NCI-H510A treated with DMSO at 0.1 percent for 48 hours (cell line): ENCODE measurements at places on chromosomes 5 and 9.

GRCh38 chr5:61586096-61587084, 254.3 kb downstream of the ZSWIM6 start:
- no peak for DNase-seq

GRCh38 chr9:42388846-42389245, 205.4 kb downstream of the SPATA31A6 start:
- no peak for DNase-seq

GRCh38 chr9:4799775-4800174, 7.0 kb downstream of the RCL1 start:
- no peak for DNase-seq

- no peak for DNase-seq
Observed at GRCh38 chr9:137276473-137277328, 825 bp upstream of the TOR4A start.

DNA sequence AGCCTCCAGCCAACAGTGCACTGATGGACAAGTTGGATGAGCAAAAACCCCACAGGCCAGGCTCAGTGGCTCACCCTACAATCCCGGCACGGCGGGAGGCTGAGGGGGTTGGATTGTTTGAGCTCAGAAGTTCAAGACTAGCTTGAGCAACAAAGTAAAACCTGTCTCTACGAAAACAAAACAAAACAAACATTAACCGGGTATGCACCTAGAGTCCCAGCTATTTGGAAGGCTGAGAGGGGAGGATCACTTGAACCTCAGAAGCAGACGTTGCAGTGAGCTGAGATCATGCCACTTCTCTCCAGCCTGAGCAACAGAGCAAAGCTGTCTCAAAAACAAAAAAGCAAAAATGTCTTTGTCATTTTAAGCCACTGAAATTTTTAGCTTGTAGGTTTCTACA, 55.1 kb upstream of the DMRT1 start:
- DNase-seq = no peak

GRCh38 chr5:5584236-5584745, 161.8 kb downstream of the ICE1 start:
- DNase-seq = no peak

DNA sequence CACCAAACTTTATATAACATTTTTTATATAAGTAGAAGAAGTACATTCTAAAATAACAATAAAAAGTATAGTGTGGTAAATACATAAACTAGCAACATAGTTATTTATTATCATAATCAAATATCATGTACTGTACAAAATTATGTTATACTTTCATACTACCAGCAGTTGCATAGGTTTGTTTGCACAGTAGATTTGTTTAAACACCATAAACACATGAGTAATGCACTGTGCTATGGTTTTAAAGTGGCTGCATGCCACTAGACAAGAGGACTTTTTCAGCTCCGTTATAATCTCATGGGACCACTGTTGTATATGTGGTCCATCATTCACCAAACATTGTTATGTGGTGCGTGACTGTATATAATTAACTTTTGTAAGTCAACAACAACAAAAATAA, 137.6 kb downstream of the DRD1 start:
- peak; percentile 8 for DNase-seq

DNA sequence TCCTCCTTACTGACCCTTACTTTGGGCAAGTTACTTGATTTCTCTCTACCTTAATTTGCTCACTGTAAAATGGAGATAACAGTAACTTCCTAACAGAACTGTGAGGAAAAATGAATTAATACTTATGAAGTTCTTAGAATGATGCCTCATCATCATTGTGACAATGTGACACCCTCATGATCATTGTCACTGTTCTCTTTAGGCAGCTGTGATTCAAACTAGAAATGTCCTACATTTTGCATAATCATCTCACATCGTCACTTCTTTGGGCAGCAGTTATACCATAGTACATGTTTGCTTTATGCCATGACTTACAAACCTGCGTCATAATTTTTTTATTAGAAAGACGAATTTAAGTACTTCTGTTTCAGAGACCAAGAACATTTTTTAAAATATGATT, 9.7 kb downstream of the SLC30A5 start:
- DNase-seq = no peak

- DNase-seq = no peak
Observed at GRCh38 chr5:73394610-73395009, 54.0 kb downstream of the FOXD1 start.

DNA sequence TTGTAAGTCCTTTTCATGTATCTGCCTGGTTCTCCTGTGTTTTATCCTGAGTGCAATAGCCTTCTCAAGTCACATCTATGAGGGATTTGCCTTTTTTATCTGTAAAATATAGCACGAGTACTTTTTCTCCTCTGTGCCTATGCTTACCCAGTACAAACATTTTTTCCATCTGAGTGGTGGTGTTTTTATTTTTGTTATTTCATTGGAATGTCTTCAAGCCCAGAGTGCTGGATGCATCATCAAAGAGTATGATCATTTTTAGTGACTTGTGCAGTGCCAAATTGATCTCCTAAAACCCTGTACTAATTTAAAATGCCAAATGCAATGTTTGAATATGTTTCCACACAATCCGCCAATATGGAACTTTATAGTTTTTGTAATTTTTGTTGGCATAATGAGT, 86.1 kb downstream of the TLE4 start:
- DNase-seq = no peak

- DNase-seq = no peak
Observed at GRCh38 chr9:101254733-101255433, 129.9 kb downstream of the BAAT start.

GRCh38 chr5:138698713-138699112, 54.5 kb upstream of the CTNNA1 start:
- no peak for DNase-seq

GRCh38 chr9:106146066-106146840, 451.9 kb downstream of the TMEM38B start:
- DNase-seq = no peak

- no peak for DNase-seq
Observed at GRCh38 chr5:102231693-102232619, 64.1 kb downstream of the SLCO4C1 start.

- no peak for DNase-seq
Observed at GRCh38 chr5:139481122-139481533, 1.4 kb downstream of the STING1 start.

- no peak for DNase-seq
Observed at GRCh38 chr5:33049842-33050241, 338.7 kb downstream of the NPR3 start.

DNA sequence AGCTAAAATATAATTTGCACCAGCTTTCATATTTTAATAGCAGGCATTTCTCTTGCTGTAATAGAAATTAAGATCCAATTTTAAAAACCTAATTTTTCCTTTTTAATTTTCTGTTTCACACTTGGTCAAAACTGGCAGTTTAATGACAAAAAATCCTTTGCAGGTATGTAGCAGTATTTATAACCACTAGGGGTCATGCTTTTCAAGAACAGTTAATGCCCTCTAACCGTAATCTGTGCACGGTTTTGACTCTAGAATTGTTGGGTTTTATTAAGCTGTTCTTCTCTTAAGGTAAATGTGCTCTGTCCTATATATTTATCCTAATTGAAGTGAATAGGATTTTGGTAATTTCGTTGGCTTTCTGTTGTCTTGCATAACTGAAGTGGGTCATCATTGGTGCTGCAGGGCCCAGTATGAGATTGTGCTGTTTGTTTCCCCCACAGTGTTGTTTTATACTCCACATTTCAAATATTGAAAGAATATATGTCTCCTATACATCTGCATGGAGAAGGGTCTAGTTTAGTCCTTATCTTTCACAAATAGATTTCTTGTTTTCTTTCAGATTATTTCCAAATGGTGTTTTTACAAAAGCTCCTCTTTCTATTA, 107.4 kb downstream of the SCAMP1 start:
- peak; percentile 27 for DNase-seq

DNA sequence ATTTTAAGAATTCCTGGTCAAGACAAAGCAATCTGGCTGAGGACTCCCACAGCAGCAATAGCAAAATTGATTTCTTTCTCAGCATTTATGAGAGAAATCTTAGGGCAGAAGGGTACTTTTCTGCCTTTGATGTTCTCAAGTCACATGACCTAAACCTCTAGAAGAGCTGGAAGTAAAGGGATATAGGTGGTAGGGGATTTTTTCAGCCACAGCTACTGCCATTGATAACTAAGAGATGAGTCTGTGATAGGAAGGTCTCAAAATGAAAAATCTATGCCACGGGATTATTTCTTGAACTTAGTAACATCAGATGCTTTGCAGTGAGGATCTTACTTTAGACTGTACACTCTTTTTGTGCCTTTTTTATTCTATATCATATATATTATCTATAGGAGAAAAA, 35.6 kb downstream of the IL6ST start:
- DNase-seq = no peak

GRCh38 chr9:133115604-133116345, 5.3 kb downstream of the RALGDS start:
- no peak for DNase-seq

GRCh38 chr5:75663579-75664284, 52.5 kb downstream of the ANKDD1B start:
- DNase-seq = no peak
